Upper lobe of left lung (tissue), 6 donors: ENCODE measurements at places on chromosomes 2 and 18. TPM values are rescaled to one million over a fixed set of nuclear protein-coding genes. Genes with fewer than 3 reads are reported as not detected.
A peak's percentile ranks its signal among the peaks of the same experiment; 100 is the strongest.

DNA sequence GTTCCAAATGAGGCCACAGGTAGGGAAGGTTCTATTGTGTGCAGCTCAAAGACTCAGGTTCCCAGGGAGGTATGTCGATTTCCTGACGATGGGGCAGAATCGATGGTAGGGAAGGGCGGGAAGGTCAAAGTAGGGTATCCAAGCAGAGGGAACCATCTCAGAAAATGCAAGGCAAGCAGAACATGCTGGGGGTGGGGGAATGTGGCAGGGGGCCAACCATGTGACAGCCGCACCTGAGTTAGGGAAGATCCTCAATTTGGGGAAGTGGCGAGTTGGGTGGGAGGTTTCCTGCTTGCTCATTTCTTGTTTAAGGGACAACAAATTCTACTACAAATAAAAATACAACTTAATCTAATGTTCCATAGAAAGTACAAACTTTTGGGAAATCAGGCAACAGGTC is 21.7 kb upstream of the GRP start:
- DNase-seq: no peak

DNA sequence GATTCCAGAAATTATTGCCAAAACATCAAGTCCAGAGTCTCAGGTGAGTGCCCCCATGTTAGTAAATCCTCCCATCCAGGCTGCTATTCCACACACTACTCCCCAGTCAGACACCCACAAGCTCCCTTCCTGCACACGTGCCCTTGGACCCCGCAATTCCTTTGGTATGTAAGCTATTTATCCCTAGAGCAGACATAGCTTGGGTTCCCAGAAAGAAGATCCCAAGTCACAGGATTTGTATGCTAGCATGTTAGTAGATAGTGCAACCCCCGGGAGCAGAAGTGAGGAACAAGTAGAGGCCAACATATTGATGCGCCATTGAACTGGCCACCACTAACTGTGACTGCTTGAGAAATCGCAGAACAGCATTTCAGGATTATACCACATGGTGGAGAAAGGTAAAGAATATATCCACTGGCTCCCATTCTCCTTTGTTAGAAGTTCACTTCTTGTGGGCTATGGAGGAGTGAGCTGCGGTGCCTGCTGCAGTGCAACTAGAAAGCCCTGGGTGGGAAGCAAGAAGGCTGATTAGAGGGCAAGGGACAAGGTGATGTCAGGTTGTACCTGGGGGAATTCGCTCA is 137.5 kb upstream of the CHAC2 start:
- DNase-seq: no peak

DNA sequence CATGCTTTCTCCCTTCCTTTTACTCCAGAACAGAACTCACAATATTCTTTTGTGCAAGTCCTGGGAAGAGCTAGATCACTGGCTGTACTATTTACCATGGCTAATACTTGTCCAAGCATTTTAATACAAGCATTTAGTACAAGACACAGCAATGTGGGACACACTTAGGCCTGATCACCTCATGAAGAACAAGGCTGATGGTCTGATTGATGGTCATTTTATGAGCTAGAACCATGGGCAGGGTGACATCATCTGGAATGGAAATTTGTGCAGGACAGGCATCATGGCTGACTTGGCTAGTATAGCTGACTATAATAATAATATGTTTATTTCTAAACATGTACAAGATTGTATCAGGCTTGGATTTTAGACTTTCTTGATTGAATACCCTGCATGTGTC is 374.2 kb upstream of the HNMT start:
- no peak for DNase-seq

- DNase-seq: no peak
Measured at GRCh38 chr2:100397976-100398375, 19.5 kb downstream of the CHST10 start.

DNA sequence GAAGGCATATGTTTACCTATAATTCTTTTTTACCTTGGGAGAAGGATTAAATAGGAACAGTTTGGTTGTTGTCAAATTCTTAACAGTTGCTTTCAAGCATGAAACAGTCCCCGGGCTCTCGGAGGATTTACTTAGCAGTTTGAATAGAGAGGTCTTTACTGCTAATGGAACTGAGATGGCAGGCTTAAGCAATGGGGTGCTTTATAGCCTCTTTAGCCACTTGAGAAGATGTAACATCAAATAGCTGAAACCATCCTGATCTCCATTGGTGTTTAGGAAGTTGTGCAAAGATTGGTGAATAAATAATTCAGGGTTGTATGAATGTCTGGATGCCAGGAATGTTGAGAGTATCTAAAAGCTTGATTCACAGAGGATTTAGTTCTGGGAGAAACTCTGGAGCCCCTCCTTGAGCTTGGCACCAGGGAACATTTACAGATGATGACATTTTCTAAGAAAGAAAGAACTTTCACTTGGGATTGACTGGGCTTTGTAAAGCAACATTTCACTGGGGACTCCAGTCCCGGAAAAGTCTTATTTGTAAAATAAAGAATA is 51.9 kb downstream of the PTPRM start:
- DNase-seq: no peak

The DOCK10 gene
- total RNA-seq: 40.8 TPM

DNA sequence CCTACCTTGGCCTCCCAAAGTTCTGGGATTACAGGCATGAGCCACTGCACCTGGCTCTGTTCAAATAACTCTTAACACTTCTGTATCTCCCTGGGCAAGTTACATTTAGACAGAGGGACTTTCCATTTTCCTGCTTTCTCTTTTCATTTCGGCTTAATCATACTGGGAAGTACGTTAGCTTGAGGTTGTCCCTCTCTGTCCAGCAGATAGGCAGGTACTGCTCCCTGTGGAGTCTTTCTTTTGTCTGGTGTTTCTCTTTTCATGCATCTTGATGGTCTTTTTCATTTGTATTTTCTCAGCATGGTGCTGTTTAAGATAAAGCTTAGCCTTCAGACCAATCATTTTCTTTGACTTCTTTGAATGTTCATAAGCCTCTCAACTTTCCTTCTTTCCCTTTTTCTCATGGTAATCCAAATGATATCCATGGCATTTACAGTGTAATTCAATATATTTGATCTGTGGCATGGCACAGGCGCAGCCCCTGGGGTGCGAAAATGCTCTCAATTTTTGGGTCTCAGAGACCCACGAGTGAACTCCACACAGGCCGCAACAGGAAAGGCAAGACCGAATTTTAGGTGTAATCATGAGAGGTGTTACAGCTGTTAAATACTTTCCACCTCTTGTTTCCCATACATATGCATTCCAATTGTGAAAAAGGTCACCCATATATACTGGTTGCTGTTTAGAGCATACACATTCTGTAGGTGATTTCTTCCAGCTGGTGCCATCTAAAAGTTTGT is 99.9 kb upstream of the MYO3B start:
- DNase-seq: no peak

DNA sequence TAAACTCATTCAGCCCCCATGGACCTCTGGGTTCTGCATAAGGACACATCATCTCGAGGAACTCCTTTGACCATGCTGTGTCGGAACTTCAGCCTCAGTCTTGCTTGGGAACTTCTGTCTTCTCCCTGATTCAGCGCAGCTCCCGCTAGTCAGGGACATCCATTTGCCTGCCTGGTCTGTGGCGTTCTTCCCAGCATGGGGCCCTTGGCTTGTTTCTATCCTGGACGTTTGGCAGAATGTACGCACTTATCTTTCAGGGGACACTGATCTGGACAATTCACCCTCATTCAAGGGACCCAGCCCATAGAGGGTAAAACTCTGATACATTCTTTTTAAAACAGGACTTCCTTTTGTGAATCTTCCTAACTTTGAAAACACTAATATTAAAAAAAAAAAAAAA is 75.8 kb upstream of the WIPF1 start:
- no peak for DNase-seq

DNA sequence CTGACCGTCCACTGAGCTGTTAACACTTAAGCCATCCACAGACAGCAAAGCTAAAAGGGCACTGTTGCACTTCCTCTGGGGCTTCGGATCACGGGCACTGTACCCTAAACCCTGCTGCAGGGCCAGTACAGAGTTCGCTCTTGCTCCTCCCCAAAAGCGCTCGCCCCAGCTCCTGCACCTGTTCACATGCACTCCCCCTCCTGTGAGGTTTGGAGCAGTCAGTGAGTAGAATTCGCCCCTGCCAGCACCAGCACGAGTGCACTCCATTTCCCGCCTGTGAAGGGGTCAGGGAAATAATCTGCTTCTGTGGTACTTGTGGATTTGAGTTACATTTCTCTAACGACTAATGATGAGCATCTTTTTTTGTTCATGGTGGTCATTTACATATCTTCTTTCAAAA is 158.8 kb downstream of the PTPRM start:
- peak; percentile 29 for DNase-seq
